ENCODE measurements at places on chromosomes 1 and 21.

GRCh38 chr1:115409094-115410015, 71.3 kb upstream of the NGF start:
- peak; percentile 24 for DNase-seq

- no peak for DNase-seq
These were observed 3.9 kb upstream of the VPS72 start for GRCh38 chr1:151193856-151194255.

- no peak for DNase-seq
These were observed 138.2 kb downstream of the EDEM3 start for GRCh38 chr1:184616504-184616903.

DNA sequence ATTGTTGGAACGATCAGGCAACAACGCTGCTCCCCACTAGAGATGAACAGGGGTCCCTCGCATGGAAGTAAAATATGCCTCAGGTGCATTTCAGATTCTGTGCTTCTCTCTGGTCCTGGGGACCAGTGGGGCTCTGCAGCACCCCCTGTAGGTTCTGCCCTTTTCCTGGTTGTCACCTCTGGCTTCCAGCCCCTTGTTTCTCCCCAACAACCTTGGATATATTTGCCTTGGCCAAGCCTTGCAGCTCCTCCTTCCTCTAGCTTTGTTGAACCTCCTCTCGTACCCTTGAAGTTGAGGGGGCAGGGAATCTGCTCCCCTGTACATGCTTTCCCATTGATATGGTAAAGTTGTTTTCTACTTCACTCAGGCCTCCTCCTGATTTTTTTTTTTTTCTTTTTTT, 5.4 kb upstream of the RGSL1 start:
- no peak for DNase-seq

DNA sequence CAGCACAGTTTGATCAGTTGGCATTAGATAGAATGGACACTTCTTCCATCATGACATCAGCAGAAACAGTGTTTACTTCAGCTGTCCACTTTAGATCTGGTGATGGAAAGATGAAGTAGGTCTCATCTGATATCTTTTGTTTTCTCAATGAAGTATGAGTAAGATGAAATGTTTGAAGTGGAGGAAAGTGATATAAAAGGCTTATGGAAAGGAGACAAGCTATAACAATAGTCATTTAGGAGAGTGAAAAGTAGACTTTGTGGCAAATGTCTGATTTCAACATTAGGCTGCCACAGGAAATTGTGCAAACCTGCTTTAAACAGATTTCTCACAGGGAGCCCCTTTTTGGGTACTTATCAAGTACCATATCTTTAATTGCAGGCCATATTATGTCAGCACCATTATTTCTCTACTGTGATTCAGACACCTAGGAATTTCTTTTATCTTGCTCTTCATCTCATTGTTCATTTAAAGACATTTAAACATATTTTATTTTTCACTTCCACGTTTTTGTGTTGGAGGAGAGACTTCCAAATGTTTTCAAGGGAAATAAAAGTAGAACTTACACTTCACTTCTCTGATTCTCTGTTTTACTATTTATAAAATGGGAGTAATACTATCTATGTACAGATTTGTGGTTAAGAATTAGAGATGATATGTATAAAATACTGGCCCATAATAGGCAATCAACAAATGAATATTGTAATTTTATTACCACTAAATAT, 18.1 kb downstream of the PDC start:
- DNase-seq, result no peak
